ENCODE measurements at places on chromosomes 6 and 20.

DNA sequence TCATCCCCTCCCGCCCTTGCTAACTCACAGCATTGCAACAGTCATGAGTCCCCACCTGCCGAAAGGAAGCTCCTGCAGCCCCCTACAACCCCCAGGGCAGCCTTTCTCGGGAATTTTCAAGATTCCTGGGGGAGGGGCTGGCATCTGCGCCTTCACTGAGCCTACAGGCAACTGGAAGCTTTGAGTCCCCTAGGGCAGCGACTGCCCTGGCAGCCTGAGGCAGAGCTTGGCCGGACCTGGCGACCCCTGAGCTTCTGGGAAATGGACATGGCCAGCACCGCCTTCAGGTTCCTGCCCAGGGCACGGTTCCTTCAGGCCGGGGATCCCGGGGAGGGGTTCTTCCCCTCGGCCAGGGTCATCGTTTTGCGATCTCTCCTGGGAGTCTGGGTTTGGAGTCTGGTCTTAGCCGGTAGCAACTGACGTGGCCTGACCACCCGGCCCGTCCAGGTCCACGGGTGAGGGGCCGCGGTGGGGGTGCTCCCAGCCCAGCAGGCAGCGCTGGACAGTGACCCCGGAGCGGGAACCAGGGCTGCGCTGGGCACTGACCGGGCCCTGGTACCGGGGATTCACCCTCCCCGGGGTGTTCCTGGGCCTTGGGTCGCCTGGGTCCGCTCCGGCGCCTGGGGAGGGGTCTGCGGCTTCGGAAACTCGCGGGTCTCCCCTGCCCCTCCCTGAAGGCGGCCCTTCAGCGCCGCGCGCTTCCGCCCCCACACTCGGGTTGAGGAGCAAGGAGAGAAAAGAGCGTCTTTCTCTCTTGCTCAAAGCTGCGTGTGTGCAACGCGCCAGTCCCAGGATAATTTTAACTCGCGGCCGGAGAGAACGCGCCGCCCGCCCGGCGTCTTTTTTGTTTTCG lies 593 bp upstream of the COL9A3 start:
- no peak for DNase-seq

DNA sequence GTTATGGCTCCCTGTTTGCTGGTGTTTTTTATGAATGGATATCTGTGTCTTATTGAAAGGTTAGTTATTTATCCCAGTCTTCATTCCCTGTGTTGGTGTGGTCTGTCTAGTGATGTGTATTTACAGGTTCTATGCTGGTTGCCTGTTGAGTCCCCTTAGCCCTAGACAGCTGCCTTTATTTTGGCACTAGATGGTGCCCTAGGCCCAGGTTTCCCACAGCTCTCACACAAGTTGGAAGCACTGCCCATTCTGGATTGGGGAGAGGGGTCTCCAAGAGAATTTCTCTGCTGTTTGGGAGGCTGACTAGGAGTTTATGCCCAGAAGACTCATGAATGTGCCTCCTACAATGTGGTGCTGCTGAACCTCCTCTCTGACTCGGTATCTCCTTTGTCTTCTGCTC lies 12.4 kb downstream of the GRM1 start:
- no peak for DNase-seq

DNA sequence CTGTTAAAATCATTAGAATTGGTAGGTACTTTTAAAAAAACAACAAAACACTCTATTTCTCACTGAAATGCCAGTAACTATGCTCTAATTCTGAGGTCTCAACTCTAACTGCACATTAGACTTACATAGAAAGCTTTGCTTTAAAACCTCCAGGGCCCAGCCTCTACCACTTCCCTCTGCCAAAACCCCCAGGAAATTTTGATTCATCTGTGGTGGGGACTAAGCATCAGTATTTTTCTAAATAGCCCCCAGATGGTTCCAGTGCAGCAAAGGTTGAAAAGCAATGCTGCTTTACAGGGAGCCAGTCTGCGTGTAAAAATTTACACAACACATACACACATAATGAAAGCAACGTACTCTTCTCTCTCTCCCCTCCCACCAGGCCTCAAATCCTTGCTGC lies 3.8 kb downstream of the TBC1D32 start:
- no peak for DNase-seq

GRCh38 chr20:62929051-62929538 lies 2.8 kb upstream of the DIDO1 start:
- peak; percentile 43 for DNase-seq

- DNase-seq: no peak
These were observed 7.2 kb downstream of the PYGB start for GRCh38 chr20:25254986-25255680.

DNA sequence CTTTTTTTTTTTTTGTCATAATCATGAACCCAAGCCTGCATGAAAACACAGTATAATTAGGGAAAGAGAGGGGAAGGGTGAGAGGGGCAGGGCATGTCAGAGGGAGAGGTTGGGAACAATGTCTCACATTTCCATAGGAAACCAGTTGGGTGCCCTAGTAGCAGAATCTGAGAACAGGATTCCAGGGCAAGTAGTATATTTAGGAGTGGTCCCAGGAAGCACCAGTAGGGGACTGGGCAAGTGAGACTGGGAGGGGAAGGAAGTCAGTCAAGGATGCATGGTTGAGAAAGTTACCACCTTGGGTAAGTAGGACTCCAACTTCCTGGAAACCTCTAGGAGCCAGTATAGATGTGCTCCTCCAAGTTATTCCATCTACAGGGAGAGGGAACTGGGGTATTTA lies 88.6 kb upstream of the MAFB start:
- no peak for DNase-seq

GRCh38 chr20:31594558-31595379 lies 10.3 kb upstream of the ID1 start:
- DNase-seq: no peak

DNA sequence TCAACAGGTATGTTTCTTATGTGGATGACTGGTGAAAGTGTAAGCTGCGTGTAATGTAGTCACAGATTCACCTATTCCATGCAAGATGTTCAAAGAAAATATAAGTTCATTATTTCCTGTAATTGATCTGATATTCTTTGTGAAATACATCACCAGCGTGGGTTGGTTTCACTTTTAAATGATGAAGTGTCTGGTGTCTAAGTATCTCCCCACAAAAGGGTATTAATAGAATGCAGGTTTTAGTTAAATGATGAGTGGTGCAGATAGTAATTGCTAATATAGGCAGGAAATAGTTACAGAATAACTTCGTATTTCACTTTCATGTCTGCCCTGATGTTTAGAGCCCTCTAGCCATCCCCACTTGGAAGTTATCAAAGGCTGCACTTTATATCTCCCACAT lies 22.2 kb downstream of the PGBD1 start:
- DNase-seq: no peak

DNA sequence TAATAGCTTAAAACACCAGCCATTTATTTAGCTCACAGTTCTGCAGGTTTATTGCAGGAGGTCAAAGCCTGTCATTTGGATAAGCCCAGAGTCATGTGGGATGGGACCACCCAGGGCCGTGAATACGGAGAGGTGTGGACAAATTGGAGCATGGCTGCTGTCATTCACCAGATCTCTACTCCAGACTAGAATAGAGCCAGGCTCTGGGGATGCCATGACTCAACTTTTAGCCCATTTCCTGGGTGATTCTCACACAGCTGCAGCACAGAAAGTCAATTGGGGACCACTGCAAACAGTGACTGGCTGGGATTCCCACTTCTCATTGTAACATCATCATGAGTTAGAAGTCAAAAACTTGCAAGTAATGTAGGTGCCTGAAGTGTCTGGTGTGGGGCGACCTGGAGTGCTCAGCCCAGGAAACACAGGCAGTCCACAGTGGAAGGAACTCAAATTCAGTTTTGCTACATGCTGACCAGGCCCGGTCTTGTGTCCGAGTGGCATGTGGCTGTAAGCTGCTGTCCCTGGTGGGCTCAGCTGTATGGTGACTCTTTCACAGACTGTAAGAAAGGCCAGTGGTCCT lies 174.3 kb downstream of the SCP2D1 start:
- no peak for DNase-seq

DNA sequence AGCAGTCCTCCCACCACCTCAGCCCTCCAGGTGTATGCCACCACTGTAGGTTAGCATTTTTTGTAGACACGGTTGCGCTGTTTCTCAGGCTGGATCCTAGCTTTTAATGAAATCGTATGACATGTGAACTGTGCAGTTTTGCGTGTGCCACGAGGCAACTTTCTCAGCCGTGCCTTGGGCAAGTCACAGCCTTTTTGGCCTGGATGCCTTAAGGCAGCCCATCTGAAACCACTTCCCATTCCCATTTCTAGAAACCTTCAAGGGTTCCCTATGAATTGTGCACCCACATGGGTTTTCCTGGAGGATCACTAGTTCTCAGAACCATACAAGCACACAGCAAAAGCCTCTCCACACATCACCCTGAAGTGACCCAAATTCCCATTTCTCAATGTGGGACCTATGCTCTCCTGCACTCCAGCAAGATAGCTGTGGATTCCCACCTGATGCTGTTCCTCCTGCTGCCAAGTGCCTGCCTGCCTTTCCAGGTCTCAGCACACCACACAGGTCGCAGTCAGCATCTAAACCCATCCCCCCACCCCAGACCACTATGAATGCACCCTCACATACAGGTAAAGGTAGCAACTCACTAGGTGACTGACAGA lies 28.9 kb downstream of the SNX5 start:
- no peak for DNase-seq

DNA sequence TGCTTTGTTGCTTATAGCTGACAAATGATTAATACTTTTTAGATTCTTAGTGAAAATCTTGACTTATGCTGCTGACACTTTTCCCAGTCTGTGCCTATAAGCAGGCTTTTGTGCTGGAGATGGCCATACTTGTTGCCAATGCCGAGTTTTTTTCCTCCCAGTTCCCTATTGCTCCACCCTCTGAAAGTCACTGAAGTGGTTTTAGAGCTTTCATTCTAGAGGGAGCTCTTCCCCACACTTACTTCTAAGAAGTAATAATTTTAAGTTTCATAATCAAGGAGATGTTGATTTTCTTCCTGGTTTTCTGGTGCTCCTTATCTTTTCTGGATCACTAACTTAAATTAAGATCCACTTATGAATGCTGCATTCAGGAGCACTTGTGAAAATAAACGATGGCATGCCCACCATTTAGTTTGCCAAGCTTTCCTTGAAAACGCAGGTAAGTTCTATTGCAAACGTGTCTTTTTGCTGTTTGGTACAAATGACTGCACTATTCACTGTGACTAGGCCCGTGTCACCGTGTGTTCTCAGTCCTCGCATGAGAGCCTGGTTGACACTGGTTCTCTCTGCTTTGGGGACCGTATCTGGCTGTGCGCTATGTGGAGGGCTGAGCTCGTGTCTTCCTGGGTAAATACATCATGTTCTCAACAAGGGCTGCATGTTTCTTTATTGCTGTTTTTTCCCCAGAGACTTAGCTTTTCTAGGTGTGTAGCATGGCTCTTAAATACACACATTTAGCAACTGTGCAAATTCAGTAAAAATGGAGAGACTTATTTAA lies 50.2 kb downstream of the GFRA4 start:
- DNase-seq: no peak

DNA sequence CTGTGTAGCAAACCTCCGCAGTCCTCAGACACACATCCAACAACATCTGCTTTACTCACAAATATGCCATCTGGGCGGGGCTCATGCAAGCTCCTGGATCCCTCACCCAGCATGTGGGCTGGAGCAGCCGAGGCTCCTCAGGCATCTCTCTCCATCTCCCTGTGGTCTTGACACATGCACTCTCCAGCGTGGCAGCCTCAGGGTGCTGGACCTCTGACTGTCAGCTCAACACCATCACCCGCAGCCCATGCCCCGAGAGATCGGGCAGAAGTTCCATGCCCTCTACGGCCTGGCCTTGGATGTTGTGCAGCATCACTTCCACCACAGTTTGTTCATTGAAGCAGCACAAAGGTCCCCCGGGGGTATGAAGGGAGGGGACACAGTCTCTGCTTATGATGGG lies 32.6 kb upstream of the CD93 start:
- DNase-seq: no peak

GRCh38 chr20:53088786-53089185 lies 116.6 kb downstream of the TSHZ2 start:
- no peak for DNase-seq

GRCh38 chr6:35238843-35239289 lies 20.7 kb upstream of the ZNF76 start:
- no peak for DNase-seq

DNA sequence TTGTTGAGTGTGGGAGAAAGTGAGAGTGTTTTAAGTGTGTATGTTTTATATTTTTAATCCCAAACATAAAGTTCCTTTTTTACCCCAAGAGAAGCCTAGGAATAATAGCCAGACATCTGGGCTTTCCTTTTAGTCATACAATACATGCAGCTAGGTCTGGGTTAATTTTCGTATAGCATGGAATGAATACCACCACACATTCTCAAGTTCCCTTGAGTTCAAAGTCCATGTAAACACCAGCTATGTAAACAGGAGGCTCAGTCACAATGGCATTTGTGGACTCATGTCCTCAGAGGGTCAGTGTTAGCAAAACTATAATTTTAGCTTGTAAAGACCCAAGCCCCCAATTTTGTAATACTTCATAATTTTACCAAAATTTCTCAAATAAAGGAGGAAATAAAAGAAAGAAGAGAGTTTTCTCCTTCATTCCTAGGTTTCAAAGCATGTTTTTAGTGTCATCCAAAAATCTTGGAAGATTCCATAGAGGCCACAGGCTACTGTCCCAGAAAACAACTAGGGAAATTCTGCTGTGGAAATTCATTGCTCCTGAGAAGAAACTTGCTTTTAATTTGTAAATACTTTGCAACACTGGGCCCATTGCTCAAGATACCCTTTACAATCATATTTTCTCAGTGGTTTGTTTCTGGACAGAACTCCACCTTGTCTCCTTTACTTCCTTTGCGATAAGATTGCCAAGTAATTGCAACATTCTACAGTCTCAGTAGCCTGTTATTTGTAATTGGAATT lies 671.2 kb downstream of the COL12A1 start:
- no peak for DNase-seq

DNA sequence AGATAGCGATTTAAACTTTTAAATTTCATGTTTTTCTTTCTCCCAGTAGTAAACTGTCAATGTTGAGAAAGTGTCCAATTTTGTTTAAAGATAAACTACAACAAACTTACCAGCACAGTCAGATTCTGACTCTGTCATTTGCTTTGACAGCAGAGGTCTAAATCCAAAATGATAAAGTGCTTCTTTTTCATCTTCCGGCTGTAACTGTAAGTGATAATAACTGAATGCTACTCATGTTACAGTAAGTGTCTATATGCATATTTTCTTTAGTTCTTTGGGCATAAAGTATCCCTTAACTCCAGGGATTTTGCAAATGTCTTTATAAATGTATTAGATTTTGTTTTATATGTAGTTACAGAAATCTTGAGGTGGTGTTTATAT lies 610.4 kb downstream of the RFPL4B start:
- DNase-seq: no peak

DNA sequence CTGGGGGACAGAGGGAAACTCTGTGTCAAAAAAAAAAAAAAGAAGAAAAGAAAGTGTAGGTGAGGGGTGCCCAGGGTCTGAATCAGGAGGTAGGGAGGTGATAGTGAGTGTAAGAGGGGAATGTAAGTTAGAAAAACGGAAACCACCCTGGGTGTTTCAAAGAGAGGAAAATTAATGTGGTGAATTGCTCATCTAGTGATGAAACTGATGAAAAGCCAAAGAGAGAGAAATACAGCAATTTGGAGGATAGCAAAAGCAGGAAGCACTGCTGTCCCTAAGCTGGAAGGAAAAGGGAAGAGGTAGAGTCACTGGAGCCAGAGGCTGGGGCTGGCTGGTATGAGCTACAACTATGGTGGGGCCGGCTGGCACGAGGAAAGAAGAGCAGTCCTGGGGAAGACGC lies 85.0 kb upstream of the CEP85L start:
- no peak for DNase-seq
